Activated effector memory CD4-positive, alpha-beta T cell treated with anti-CD3 and anti-CD28 coated beads, Interleukin-2, amount 50 U/mL, for 16 hours (primary cell): ENCODE measurements at places on chromosomes 12 and 14.

GRCh38 chr12:8887285-8887715, 27.0 kb upstream of the PHC1 start:
- no peak for DNase-seq

- no peak for DNase-seq
These were observed 270.8 kb upstream of the BTG1 start for GRCh38 chr12:92416385-92416812.

DNA sequence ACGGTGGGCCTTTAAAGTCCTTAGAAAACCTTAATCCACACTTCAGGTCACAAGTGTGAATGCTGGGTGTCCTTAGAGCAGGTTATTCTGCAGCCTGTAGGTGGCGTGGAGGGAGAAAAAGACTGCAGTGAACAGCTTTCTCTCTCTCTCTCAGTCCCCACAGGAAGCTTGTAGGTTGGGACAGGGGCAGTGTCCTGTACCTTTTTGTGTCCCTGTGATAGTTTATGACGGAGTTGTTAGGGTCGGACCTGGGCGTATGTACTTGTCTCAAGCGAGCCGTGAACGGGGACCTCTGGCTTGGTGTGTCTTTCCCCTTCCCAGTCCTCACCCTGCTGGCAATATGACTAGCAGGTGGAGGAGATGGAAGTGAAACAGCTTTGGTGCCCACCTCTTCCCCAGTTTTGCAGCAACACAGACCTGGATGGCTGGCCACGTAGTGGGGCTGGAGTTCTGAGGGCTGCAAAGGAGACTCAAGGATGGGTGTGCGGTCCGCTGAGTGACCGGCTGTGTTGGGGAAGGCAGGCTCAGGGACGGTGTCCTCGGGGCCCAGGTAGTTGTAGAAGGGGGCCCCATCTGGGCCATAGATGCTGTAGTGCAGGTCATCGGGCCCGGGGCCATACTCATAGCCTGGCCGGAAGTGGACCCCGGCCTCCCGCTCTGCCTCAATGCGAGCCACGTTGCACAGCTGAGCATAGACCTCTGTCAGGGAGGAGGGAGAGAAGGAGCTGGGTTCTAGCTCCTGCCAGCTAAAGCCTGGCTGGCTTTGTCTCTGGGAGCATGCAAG, 8.9 kb downstream of the ISCA2 start:
- DNase-seq: no peak

DNA sequence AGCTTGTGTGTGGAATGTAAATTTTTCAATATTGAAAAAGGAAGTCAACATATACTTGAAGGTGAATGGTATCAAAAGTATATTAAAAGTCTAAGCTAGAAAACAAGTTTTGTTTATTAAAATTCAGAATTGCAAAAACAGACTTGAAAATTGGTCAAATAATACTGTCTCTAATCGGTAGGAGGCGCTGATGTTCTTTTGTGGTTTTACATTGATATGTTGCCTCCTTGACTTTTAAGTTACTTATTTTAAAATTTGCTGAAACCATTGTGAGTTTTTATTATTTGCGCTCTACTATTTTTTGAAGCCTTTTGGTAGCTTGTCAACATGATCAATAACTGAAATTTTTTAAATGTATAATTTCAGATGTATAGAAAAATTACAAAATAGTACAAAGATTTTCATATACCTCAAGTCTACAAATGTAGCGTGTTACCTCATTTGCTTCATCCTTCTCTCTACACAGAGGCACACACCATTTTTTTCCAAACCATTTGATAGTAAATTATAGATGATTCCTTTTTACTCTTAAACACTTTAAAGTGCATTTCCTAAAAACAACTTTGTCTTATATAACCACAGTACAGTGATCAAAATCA, 6.9 kb downstream of the RTRAF start:
- DNase-seq: no peak

DNA sequence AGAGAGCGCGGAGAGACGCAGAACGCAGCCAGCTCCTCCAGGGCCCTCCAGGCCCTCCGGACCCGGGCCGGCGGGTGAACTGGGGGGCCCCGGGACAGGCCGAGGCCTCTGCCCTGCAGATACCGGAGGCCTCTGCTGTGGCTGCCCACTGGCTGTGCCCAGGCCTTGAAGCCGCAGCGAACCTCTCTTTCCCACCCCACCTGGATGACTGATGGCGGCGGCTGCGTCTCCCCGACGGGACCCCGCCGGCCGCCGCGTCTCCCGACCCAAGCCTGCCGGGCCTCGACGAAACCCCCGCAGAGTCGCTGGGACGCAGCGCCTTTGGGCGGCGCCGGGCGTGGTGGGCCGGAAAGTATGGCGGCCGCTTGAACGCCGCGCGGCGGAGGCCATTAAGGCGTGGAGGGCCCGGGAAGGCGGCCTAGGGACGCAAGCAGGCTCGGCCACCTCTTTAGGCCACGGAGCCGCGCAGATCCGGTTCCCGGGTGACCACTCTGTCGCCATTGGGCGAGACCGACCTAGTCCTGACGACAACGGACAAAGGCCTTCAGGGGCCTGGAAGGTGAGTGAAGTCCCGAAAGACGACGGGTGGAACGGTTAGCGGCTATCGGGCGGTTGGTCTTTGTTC, 8.4 kb upstream of the ERGIC2 start:
- DNase-seq: no peak

DNA sequence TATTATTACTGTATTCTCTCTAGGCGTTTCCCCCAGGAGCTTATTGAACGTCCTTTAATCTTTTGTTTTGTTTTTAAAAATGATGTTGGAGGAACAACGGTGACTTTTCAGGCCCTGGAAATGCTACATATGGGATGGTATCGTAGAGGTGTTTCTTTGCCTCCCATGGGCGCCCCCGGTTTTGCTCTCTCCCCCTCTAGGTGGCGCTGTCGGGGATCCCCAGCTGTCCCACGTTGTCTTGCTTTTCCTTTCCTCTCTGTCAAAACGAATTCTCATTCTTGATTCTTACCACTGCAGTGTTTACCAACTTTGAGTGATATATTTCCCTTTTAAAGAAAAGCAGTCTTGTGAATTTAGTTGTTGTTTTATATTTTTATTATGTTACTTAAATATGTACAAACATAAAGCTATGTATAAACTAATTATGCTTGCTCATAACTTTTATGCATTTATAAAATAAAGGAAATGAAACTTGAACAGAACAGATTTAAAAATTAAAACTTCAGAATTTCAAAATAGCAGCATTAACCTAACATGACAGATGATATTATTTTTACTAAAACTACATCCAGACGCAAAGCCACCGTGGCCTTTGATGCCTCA, 171.9 kb downstream of the RGS6 start:
- peak; percentile 76 for DNase-seq

DNA sequence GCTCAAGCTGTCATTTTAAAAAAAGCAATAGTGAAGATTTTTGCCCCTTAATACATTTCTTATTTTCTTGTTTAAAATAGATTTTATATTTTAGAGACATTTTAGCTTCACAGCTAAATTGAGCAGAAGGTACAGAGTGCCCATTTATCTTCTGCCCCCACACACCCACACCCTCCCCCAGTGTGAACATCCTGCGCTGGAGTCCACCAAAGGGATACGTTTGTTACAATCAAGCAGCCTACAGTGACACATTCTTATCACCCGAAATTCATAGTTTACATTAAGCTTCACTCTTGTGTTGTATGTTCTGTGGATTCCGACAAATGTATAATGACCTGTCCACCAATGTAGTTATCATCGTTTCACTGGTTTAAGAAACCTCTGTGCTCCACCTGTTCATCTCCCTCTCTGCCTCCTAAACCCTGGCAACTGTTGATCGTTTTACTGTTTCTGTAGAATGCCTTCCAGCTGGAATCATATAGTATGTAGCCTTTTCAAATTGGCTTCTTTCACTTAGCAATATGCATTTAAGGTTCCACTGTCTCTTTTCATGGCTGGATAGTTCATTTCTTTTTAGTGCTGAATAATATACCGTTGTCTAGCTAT, 91.0 kb upstream of the TRAF3 start:
- DNase-seq: no peak

- no peak for DNase-seq
These were observed 560.5 kb downstream of the BCL11B start for GRCh38 chr14:98711453-98711852.
